Heart right ventricle (tissue), 16 donors: ENCODE measurements at places on chromosomes 3 and 15. TPM values are rescaled to one million over a fixed set of nuclear protein-coding genes. Genes with fewer than 3 reads are reported as not detected.

DNA sequence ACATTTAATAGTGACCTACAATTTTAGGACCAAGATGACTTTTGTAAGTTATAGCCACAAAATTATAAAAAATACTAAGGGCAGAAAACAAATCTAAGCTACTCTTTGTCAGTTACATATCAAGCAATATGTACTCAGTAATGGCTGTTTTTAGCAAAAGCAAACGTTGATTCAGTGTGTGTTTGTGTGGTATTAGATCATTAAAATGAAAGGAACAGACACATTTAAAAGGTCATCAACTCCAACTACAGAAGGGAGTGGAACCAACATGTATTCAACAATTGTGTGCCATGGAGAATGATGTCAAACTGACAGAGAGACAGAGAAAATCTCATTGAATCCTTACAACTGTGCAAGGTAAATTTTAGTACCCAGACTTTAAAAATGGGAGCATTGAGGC is 268.8 kb upstream of the STT3B start:
- no peak for DNase-seq

GRCh38 chr3:14252321-14253021 is 73.9 kb downstream of the LSM3 start:
- DNase-seq = no peak

- DNase-seq = no peak
Observed at GRCh38 chr3:133210656-133211055, 172.5 kb downstream of the TMEM108 start.

MYL3 gene
- 7,229 TPM for total RNA-seq

DNA sequence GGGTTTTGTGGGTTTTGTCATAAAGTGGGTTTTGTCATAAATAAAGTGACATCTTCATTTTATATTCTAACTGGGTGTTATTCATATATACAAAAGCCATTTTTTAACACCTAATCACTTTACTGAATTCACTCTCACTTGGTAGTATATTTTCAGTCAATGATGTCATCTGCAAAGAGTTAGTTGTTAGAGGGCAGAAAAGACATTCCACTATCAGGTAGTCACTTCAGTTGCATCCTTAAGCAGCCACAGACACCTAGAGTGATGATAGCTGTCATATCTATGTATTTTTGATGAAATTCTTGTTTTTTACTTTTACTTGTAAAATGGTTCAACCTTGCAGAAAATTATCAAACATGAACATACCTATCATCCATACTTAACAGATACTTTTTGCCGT is 89.0 kb downstream of the DHX36 start:
- DNase-seq = no peak

- DNase-seq = peak; percentile 68
Observed at GRCh38 chr15:70376929-70377691, 279.4 kb upstream of the TLE3 start.

DNA sequence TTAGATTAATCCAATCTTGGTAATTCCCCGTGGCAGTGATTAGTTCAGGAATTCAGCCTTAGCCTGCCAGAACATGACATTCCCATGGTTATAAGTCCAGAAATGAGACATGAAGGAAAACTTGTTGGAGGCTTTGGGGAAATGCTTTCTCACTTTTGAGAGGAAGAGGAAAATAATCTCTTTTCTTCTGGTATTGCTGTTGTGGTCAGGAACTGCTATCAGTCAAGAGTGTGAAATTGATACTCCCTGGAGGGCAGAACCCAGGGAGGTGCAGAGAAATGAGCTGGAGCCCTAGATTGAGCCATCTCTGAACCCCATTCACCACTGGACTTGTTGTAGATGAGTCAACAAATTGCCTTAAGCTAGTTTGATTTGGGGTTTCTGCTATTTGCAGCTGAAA is 38.6 kb upstream of the APH1B start:
- DNase-seq = no peak

- no peak for DNase-seq
Observed at GRCh38 chr15:30954674-30955073, 36.8 kb downstream of the MTMR10 start.

FLNB gene
- 40.8 TPM for total RNA-seq

ZNF197 gene
- total RNA-seq = 11.8 TPM

GRCh38 chr3:132659000-132659364 is 627 bp downstream of the ACAD11 start:
- peak; percentile 18 for DNase-seq

GRCh38 chr3:116039651-116039985 is 405.7 kb downstream of the LSAMP start:
- no peak for DNase-seq

- no peak for DNase-seq
Observed at GRCh38 chr15:67172172-67172571, 82.3 kb downstream of the AAGAB start.

DNA sequence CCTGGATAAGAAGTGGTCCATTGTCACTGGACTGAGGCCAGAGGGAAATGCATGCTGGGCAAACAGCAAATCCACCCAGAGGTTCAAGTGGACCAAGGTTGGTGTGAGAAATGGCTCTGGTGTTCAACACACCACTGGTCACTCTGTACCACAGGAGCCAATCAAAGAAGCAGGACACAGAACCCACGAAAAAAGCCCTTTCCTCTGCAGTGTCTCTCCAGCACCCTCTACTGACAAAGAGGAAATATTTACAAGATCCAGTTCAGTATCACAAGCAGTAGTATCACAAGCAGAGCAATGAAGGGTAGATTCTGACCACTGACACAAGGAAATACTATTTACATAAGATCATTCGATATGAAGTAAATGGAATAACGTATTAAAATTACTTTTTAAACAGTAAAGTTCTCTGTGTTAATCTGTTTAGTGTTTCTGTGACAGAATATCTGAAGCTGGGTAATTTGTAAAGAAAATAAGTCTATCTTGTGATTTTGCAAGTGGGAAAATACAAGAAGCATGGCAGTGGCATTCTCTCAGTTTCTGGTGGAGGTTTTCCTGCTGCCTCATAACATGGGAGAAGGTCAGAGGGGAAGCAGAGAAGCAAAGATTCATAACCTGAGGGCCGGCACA is 390.7 kb downstream of the EFHB start:
- DNase-seq = no peak

GOLGA8N gene
- total RNA-seq = 6.2 TPM

- no peak for DNase-seq
Observed at GRCh38 chr3:146883288-146883687, 278.1 kb upstream of the PLSCR5 start.

NR2E3 gene
- not detected for total RNA-seq

- no peak for DNase-seq
Observed at GRCh38 chr3:42264399-42265058, 1.5 kb downstream of the CCK start.

DNASE1L3 gene
- 2.1 TPM for total RNA-seq

DNA sequence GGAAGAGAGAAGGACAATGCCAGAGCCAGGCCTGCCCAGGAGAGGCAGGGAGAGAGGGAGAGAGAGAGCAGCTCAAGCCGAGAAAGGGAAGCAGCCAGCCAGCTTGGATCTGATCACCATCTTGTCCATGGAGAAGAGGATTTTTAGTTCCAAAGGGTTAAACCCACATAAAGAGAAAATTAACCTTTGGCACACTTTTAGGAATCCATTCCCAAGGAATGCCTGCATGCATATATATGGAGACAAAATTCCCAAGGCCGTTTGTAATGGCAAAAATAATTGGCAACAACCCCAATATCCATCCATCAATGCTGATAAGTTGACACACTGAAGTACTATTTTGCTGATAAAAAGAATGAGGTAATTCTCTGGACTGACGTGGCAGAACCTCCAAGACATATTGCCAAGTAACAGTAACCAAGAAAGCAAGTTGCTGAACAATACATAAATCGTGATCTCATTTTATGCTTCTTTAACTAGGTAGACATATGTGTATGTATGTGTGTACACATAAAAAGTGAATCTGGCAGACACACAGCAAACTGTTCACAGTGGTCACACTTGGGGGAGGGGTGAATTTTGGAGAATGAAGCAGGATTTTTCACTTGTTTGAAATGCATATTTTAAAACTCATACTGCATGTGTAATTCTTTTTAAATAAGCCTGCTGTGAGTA is 7.5 kb upstream of the STRA6 start:
- no peak for DNase-seq

- no peak for DNase-seq
Observed at GRCh38 chr15:60585743-60586708, 107.1 kb upstream of the ICE2 start.

GRCh38 chr3:145951441-145951840 is 209.5 kb downstream of the PLOD2 start:
- DNase-seq = no peak

SAXO2 gene
- total RNA-seq = 2.8 TPM

GRCh38 chr15:60928970-60929369 is 300.1 kb downstream of the RORA start:
- DNase-seq = no peak

- DNase-seq = peak; percentile 89
Observed at GRCh38 chr3:56683122-56683817, at the start of gene TASOR. Gene TASOR, minus strand, starts transcription at chr3:56683265. Its CDS starts 259 bp downstream, at chr3:56683006.

SLCO2A1 gene
- total RNA-seq = 13.5 TPM

DNA sequence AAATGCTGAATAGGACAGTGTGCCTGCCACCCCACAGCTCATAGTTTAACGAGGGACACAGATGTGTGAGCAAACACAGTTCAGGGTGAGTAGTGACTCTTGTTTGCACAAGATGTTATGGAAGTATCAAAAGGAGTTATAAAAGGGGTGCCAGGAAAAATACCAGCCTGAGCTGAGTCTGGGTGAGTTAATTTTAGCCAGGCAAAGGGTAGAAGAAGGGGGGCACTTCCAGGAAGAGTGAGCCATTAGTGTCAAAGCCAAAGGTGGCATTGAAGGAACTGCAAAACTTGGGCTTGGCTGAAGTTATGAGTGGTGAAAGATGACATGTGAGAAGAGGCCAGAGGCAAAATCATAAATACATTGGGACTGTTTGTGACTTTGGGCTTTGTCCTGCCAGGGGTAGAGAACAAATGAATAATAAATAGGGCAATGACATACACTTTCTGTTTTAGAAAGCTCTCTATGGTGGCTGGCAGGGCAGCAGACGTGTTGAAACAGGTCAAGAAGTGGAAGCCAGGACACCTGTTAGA is 1.9 kb upstream of the SPPL2A start:
- DNase-seq = peak; percentile 56

DNA sequence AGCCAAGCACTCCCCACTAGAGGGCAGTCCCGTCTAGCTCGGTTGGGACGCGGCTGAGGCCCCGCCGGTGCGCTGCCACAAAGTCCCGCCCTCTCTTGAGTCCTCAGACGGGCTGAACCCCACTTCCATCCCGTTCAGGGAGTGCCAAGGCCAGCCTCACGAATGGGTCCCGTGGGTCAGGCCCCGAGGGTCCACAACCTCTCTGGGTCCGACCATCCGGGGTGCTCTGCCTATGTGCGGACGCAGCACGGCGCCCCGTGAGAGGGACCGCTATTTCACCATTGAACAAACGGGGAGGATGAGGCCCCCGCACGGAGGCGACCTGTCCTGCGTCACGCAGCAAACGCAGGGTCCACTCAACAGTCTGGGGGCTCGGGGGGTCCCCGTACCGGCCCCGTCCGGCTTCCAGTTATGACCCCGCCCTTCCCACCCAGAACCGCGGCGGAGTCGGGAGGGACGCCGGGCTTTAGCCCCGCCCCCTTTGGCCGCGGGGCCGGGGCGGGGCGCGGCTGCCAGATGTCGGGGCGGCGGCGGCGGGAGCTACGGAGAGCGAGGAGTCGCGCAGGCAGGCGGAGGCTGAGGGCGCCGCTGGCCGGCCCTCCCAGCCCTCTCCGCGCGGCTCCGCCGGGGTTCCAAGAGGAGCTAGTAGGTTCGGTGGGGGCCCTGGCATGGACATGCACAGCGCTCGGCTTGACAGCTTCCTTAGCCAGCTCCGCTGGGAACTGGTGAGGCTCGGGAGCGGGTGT is at the start of gene INKA1:
Gene INKA1, plus strand, starts transcription at position 543 of the 746 bp plus-strand sequence. Its CDS starts 132 bp downstream, at position 675.
- DNase-seq = peak; percentile 94
